ENCODE measurements at places on chromosomes 13 and 19. TPM values are rescaled to one million over a fixed set of nuclear protein-coding genes. Genes with fewer than 3 reads are reported as not detected.
A peak's percentile ranks its signal among the peaks of the same experiment; 100 is the strongest.

- no peaks in the 10 kb centered on the region for H3K36me3 ChIP-seq
- H3K4me1 ChIP-seq = peaks cover 15% of the 10 kb centered on the region
- no peak overlapping the region for H3K4me3 ChIP-seq
- H3K27me3 ChIP-seq = no peaks in the 10 kb centered on the region
- no peak overlapping the region for H3K27ac ChIP-seq
- DNase-seq = no peak
Measured at GRCh38 chr19:2175742-2176141, 12.0 kb downstream of the DOT1L start.

The CGB3 gene
- total RNA-seq = not detected

The KLK4 gene
- total RNA-seq = 1.2 TPM

The NPHS1 gene
- not detected for total RNA-seq

DNA sequence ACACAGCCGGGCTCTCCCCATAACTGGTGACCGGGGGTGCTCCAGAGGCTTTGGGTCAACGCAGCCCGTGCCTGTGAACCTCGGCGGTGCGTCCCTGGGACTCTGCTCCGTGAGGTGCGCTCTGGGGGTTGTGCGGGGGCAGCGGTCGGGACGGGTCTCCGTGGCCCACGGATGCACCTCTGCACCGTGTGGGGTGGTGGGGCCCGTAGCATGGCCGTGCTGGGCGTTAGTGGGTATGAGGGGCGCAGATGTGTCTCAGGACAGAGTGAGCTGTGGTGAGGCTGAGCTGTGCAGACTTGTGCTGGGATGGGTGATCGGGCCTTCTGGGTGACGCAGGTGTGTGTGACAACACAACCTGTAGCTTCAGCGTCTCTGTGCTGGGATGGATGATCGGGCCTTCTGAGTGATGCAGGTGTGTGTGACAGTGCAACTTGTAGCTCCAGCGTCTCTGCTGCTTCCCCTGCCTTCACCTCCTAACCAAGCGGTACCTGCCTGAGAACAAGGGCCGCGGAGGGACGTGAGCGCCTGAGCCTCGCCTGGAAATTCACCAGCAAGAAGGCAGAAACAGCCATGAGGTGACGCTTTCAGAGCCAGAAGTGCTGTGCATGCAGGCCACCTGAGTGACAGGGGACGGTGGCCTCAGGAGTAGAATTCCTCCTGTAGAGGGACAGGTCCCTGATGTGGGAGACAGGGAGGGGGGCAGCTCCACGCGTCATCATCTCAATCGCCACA lies 599 bp downstream of the ZNF331 start:
- H3K4me1 ChIP-seq = no peaks in the 10 kb centered on the region
- no peaks in the 10 kb centered on the region for H3K27me3 ChIP-seq
- H3K27ac ChIP-seq = peak overlapping the region; percentile 52
- no peaks in the 10 kb centered on the region for H3K36me3 ChIP-seq

The FBXO17 gene
- total RNA-seq = 1.7 TPM

DNA sequence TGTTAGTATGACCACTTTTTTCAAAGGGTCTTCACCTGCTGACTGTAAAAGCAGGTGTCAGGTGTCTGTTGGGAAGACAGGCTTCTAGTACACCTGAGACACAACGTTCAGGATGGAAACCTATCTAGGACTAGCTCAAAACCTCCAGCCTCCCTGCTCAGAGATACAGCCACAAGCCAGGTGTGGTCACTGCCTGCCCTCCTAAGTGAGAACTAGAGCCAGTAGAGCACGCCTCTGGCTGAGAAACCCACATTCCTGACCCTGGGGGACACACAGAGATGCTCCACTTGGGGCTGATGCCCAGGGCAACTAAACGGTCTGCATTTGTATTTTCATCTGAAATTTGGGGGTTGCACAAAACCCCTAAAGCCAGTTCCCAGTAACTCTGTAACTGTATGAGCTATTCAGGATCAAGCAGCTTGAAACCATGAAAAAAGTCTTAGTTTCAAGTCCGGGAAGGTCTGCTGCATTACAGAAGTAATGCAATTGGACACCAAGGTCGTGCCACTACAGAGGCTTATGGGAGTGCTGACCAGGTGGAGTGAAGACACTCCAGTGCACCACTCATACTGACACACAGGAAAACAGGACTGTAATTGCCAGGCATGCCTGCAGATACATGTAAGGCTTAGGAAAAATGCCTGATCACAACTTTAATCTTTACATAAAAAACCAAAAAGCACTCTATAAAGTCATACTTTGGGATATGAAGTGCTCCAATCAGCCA lies 27.8 kb downstream of the ANKRD10 start:
- DNase-seq = no peak
- H3K27ac ChIP-seq = no peak overlapping the region
- H3K36me3 ChIP-seq = no peaks in the 10 kb centered on the region
- no peaks in the 10 kb centered on the region for H3K27me3 ChIP-seq
- no peak overlapping the region for H3K4me3 ChIP-seq

DNA sequence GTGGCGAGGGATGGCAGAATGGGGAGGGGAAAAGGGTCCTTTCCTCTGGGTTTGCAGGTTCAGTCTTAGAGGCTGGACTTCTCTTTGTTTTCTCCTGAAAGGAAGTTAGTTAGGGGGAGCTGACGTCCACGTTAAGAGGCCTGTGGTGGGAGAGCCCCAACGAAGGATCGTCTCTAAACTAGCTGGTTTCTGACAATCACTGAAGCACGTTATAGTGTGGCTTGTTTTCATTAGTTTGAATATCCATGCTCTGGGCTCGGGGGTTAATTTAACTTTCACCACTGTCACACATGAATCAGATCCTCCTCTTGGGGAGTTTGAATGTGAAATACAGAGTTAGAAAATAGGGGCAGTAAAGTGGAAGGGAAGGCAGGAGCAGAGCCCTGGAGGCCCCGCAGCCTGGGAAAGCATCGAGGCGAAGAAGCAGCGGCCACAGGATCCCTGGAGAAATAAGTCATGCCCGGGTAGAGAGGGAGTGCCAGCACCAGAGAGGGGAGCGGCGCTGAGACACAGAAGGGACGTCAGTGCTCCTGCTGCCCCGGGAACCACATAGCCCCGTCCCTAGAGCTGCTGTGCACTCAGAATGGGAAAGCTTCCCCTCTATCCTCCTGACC lies 31.1 kb upstream of the AMER2 start:
- no peak overlapping the region for H3K27ac ChIP-seq
- H3K4me1 ChIP-seq = no peaks in the 10 kb centered on the region
- H3K4me3 ChIP-seq = no peak overlapping the region

GRCh38 chr13:113126265-113127150 lies 3.9 kb downstream of the F10 start:
- no peak overlapping the region for H3K27ac ChIP-seq
- no peak for DNase-seq
- H3K27me3 ChIP-seq = no peaks in the 10 kb centered on the region
- no peaks in the 10 kb centered on the region for H3K4me1 ChIP-seq

GRCh38 chr19:29681422-29682235 lies 16.4 kb downstream of the PLEKHF1 start:
- no peak overlapping the region for H3K27ac ChIP-seq
- H3K4me3 ChIP-seq = no peak overlapping the region
- no peaks in the 10 kb centered on the region for H3K27me3 ChIP-seq
- no peaks in the 10 kb centered on the region for H3K36me3 ChIP-seq
- no peak for DNase-seq
- no peaks in the 10 kb centered on the region for H3K4me1 ChIP-seq

The CALR3 gene
- total RNA-seq = not detected

- H3K4me1 ChIP-seq = no peaks in the 10 kb centered on the region
- H3K27me3 ChIP-seq = no peaks in the 10 kb centered on the region
- H3K4me3 ChIP-seq = no peak overlapping the region
- H3K27ac ChIP-seq = no peak overlapping the region
Measured at GRCh38 chr19:54608792-54609191, 15.4 kb downstream of the LILRA1 start.

The CEACAM20 gene
- 0.85 TPM for total RNA-seq

- H3K4me3 ChIP-seq = no peak overlapping the region
- DNase-seq = no peak
- no peaks in the 10 kb centered on the region for H3K27me3 ChIP-seq
- no peak overlapping the region for H3K27ac ChIP-seq
- no peaks in the 10 kb centered on the region for H3K36me3 ChIP-seq
Measured at GRCh38 chr13:64314331-64314730, 2898.7 kb upstream of the PCDH20 start.

GRCh38 chr13:99135591-99135990 lies 65.1 kb upstream of the UBAC2 start:
- no peaks in the 10 kb centered on the region for H3K27me3 ChIP-seq
- H3K4me1 ChIP-seq = no peaks in the 10 kb centered on the region
- no peak overlapping the region for H3K4me3 ChIP-seq
- no peaks in the 10 kb centered on the region for H3K36me3 ChIP-seq
- no peak for DNase-seq

GRCh38 chr19:49594157-49594992 lies 3.4 kb downstream of the PRR12 start:
- no peaks in the 10 kb centered on the region for H3K27me3 ChIP-seq
- peak; percentile 22 for DNase-seq
- H3K4me1 ChIP-seq = no peaks in the 10 kb centered on the region
- no peak overlapping the region for H3K4me3 ChIP-seq
- H3K36me3 ChIP-seq = peaks cover 7% of the 10 kb centered on the region

DNA sequence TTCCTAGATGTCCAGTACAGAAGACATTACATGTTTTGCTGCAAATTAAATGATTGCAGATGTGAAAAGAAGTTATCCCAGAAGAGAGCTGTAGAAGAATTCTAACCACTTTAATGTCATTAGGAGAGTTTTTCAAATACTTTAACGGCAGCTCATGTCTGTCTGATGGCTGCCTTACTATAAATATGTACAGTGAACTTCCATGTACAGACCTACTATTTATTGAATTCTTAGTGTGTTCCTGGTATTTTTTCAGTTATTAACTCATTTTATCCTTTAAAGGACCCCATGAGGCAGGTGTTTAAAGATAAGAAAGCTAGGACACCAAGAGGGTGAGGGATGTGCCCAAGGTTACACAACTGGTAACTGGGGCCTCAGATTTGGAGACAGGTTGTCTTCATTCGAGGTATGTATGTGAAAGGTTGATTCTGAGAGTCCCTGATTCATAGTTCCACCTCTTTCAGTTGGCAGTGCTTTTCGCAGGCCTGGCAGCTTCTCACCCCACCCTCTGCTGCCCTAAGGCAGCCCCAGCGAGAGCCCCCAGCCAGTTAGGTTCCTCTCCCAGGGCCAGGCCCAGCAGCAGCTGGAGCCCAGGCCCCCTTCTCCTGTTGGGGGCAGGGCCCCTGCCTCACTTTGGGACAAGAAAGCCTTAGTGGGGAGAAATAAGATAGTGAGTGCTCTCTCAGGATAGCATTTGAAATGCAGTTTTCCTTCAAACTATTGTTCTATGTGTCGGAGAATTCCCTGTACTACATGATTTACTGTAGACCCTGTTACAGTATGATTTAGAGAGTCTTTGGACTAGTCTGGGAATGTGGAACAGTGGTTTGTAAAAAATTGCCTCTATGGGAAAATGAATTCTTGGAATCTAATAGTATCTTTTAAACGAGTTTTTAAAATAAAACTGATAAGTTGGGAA lies 67.7 kb upstream of the TEX29 start:
- no peak for DNase-seq
- H3K36me3 ChIP-seq = peaks cover 2% of the 10 kb centered on the region
- no peak overlapping the region for H3K27ac ChIP-seq

DNA sequence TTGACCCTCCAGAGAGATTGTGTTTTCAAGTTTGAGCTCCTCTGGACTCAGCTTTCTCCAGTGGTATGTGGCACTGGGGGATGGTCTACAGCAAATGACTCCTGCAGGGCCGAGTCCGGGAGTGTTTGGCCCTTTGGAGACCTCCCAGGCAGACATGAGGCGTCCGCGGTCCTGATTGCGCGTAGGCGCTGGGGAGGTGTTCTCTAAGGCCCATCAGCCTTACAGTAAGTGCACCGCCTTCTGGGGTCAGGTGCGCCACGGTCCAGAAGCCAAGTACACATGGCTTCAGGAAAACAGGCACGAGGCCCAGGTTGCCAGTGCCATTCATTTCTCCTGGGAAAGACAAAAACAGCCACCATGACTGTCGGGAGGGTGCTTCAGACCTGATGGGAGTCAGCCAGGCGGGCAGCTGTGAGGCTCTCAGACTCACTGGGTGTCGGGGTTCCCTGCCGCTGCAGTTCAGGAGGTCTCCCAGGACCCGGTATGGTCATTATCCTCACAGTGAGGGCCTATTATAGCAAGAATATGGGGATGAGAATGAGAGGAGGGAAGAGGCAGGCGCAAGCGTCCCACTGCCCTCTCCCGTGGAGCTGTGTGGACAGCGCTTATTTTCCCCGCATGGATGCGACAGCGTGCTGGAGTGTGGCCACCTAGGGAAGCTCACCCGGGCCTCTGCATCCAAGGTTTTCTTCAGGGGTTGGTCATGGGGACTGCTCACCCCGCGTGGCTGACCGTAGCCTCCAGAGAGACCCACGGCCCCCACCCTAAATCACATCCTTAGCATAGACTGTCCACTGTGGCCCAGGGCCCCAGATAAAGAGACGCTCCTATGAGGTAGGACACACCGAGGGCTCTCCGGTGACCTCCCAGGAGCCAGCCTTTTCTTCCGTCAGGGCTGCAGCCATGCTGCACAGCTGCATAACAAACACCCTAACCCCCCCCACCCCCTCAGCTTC lies 21.8 kb downstream of the CCDC8 start:
- H3K27me3 ChIP-seq = no peaks in the 10 kb centered on the region
- DNase-seq = no peak
- no peak overlapping the region for H3K4me3 ChIP-seq
- no peak overlapping the region for H3K27ac ChIP-seq
- no peaks in the 10 kb centered on the region for H3K4me1 ChIP-seq

DNA sequence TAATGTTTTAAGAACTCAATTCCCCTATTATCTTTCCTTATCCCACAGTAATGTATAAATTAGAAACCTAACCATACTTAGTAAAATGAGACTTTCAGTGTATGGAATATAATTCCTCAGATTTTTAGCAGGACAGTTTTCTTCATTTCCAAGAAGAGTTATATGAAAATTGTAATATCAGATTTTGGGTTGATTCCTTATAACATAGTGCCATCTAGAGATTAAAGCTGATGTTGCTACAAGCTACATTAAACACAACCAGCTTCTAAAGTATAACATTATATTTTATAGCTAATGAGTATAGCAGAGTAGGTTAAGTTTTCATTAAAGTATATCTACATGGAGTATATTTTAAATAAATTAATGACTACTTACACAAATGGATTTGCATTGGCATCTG lies 99.7 kb upstream of the MIR17HG start:
- H3K36me3 ChIP-seq = no peaks in the 10 kb centered on the region
- H3K27me3 ChIP-seq = no peaks in the 10 kb centered on the region
- H3K27ac ChIP-seq = no peak overlapping the region
- H3K4me1 ChIP-seq = no peaks in the 10 kb centered on the region

- H3K27ac ChIP-seq = no peak overlapping the region
- no peaks in the 10 kb centered on the region for H3K36me3 ChIP-seq
- H3K4me1 ChIP-seq = no peaks in the 10 kb centered on the region
Measured at GRCh38 chr13:57640607-57641006, 9.1 kb downstream of the PCDH17 start.

DNA sequence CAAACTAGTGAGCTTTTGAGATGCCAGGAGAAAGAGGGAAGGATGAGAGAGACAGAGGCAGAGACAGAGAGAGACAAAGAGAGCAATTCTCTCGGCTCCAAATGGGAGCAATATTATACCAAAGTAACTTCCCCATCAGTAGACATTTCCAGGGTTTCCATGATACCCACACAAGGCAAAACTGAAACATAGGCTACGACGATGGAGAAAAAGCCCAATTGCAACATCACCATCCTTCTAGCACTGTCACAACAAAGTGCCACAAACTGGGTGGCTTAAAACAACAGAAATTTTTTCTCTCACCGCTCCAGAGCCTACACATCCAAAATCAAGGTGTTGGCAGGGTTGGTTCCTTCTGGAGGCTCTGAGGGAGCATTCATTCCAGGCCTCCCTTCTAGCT lies 81.4 kb downstream of the KCTD12 start:
- no peaks in the 10 kb centered on the region for H3K4me1 ChIP-seq
- no peak overlapping the region for H3K4me3 ChIP-seq
- H3K36me3 ChIP-seq = no peaks in the 10 kb centered on the region
- DNase-seq = no peak
- no peaks in the 10 kb centered on the region for H3K27me3 ChIP-seq
- H3K27ac ChIP-seq = no peak overlapping the region

The ETV2 gene
- total RNA-seq = 1.9 TPM

Data from colonic mucosa (tissue), 4 donors.